Peyer's patch (tissue), 4 donors: ENCODE measurements at places on chromosomes 16 and 17.

DNA sequence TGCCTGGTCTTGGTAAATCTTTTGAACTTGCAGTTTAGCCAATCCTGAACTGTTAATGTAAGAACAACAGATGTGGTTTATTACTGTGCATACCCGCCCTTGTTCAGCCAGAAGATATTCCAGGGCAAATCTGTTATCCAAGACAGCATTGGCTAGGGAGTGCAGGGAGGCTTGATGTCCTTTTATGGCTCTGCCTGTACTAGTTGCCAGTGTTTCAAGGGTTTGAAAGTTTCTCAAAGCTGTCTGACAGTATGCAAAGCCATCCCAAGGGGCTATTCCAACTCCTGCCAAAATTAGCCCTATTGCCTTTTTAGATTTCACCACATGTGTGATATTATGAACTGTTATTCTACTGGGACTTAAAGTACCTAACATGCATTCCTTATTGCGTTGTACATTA lies 30.1 kb downstream of the LCMT1 start:
- DNase-seq = no peak

GRCh38 chr16:63774302-63774701 lies 1347.6 kb downstream of the CDH11 start:
- no peak for DNase-seq

DNA sequence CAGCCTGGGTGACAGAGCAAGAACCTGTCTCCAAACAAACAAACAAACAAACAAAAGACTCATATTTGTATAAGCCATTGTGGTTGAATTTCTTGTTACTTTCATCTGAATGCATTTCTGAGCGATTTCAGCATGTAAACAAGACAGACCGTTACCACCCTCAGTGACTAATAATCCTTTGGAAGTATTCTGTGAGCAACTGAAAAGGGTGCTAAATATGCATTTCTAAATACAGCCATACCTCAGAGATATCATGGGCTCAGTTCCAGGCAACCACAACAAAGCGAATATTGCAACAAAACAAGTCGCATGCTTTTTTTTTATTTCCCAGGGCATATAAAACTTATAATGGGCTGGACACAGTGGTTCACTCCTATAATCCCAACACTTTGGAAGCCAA lies 109.0 kb downstream of the USP31 start:
- no peak for DNase-seq

DNA sequence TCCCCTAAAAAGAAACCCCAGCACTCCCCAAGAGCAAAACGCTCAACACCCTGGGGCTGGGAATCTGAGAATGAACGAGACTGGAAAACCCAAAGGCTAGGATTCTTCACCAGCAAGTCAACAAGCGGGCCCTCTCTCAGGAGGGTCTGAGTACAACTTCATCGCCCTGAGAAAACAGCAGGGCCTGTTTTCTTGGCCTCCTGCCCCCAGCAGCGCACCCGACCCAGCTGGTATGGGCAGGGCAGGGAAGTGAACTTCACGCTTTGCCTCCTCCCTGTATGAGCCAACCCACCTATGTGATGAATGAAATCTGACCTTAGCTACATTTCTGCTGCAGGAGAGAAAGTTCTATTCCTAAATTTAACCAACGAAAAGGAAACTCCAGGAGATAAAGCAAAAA lies 11.1 kb downstream of the NUDT16L1 start:
- no peak for DNase-seq

DNA sequence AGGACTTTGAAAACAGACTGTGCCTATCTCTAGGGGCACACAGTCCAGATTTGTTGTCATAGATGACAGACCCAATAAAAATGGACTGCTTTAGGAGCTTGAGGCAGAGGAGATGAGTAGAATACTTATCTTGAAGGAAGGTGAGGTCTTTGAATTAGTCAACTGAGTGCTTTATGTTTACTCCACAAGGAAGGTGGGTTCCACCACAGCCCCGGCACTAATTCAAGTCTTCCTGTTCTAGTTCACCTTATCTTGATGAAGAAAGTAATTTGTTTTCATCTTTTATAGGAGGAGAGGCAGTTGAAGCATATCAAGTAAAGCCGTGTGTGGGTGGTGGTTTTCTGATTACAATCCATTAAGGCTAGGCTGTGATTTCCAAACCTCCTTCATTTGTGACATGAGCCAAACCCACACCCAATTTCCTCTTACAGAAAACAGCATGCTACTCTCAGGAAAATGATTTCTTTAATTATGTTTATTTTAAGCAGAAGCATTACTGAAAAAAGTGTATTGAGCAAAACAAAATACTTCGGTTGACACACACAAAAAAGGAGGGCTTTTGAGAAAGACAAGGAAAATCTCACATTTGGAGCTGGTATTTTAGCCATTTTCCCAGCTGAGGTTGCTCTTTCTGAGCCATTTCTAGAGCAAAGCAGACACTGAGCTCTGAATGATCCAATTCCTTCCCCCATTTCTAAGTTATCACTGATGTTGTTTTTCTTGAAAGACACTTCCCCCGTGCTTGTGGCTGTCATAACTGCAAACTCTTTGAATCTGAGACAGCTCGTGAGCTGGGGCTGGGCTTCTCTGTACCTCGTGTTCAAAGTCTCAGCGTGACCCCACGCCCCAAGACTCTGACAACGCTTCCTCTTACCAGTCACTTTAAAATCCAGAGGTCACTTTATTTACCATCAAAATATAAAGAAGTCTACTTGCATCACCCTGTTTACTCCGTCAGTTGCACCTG lies 35.4 kb downstream of the CDRT15 start:
- DNase-seq = peak; percentile 82

DNA sequence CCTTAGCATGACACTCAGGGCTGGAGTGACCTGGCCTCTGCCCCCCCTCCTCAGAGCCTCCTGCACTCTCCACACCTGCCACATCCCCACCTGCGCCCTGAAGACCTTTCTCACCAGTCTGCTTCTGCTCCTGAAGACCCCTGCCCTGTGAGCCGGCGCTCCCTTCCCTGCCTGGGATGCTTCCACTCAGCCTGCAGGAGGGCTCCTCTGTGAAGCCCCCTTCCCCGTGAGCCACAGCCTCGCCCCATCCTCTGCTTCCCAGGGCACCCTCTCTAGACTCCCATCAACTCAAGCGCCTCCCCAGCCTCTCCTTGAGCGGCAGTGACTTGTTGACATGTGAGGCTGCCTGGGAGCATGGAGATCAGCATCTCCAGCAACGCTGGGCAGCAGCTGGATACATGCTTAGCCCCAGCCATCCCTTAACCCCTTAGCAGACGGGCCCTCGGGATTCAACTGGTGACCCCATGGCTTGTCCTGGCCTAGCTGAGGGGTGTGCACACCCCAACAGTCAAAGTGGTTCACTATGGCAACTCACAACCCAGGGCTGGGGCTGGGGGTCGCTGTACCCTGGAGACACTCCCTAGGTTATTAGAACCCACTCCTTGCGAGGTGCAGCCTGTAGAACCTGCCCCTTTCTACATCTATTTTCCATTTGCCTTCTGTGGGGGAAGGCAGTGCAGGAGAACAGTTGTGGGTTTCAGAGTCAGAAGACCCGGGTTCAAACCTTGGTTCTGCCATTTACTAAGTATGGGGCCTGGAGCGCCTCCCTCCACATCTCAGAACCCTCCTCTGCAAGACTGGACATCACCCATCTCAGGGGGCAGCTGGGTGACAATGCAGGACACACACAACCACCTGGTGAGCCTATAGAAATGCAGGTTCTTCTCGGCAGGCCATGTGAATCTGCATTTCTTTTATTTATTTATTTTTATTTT lies 21.5 kb downstream of the TMEM235 start:
- DNase-seq = no peak

DNA sequence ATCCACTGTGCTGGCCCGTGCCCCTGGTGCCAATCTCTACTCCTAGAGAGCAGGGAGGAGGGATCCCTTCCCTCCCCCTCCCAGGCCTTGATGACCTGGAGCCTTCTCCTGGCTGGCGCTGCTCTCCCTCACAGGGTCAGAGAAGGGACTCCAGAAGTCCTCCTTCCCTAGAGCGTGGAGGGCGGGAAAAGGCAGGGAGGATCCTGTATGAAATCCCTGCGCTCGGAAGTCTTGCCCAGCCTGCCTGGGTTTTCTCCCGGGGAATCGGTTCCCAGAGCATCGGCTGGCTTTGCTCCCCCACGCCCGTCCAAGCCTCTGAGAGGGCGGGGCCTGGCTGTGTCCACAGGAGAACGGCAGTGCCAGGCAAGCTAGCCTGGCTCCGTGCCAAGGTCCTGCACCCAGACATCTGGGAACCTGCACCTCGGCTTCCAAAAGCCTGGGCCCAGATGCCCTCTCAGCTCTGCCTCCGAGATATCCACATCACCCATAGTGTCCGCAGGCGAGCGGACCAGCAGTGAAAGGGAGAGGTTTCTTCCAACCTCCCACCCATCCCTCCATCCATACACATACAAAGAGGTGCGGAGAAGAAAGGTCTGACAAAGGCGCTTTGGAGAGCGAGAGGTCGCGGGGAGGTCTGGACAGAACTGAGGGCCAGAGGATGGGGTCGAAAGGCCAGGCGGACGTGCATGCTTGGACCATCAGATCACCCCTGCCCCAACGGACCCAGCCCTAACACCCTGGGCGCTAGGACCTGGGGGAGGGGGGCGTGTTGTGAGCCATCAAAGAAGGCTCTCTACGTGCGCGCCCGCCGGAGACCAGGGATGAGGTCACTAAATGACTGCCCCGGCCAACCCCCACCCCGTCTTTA lies 1.1 kb downstream of the MPP2 start:
- no peak for DNase-seq

DNA sequence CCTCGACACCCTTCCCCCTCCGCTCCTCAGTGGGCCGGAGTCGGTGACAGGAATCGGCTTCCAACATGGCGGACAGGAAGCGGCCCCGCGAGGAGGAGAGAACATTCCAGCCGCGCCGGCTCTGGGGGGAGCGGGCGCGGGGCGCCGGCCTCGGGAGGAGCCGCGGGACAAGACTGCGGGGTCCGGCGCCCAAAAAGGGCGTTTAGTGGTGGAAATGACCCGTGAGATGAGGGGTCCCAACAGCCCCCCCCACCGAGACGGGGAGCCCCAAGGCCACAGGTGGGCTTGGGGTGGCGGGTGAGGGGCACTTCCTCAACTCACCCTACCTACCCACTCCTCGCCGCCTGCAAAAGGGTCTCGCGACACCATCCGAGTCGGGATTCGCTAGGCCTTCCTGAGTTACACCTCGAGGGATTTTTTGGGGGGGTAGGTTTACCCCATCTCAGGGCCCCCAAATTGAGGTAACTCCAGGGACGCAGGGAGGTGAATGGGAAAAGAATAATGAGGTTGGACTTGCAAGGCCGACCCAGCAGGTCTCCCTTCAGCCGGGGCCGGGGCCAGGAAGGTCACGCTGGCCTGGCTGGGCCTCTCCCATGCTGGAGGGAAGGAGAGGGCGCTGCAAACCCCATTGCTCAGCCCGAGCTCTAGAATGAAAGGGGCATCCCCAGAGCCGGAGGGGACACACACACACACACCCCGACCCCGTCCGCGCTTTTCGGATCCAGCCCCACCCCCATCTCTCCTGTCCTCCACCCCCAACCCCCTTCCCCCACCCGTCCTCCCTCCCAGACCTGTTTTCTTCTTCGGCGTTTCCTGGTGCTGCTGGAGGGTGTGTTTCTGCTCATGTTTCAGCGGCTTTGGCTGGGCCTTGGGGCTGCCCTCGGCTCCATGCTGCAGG lies 707 bp downstream of the NUFIP2 start:
- peak; percentile 82 for DNase-seq

DNA sequence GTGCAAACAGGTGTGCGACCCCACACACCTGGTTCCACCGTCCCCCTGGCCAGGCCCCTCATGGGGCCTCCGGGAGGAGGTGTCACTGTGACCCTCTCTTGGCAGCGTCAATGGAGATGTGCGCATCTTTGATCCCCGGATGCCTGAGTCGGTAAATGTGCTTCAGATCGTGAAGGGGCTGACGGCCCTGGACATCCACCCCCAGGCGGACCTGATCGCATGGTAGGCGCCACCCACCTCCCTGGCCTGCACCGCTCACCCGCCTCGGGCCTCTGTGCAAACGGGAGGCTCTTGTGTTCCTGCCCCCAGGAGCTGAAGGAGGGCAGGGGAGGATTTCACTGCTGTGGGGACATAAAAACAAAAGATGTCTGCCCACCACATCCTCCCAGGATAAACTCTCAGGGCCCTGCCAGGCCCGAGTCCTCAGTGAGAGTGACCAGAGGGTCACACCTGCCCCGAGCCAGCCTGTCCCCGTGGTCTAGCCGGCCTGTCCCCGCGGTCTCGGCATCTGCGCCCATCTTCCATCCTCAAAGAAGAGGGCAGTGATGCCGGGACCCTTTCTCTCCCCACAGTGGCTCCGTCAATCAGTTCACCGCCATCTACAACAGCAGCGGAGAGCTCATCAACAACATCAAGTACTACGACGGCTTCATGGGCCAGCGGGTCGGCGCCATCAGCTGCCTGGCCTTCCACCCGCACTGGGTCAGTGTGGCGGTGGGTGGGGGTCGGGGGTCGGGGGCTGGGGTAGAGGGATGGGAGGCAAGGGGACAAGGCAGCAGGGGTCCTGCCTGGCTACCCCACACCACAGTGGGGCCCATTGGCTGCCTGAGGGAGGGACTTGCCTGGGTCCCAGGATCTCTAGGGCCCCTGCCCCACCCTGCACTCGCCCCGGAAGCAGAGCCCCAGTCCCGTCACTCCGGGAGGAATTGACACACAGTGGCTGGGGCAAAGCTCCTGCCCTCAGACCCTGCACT lies 29.0 kb upstream of the CHMP6 start:
- no peak for DNase-seq

GRCh38 chr17:9755083-9755482 lies 36.3 kb downstream of the DHRS7C start:
- no peak for DNase-seq

- peak; percentile 74 for DNase-seq
Measured at GRCh38 chr17:75689441-75689873, 22.3 kb downstream of the SAP30BP start.

GRCh38 chr17:79664930-79665737 lies 54.3 kb upstream of the RBFOX3 start:
- no peak for DNase-seq

DNA sequence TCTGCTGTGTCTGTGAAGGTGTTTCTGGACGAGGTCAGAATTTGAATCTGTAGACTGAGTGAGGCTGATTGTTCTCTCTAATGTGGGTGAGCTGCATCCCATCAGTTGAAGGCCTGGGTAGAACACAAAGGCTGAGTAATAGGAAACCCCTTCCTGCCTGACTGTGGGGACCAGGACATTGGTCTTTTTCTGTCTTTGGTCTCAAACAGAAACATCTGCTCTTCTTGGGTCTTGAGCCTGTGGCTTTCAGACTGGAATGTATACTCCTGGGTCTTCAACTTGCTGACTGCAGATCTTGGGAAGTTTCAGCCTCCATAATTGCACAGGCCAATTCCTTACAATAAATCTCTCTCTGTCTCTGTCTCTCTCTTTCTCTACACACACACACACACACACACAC lies 19.6 kb upstream of the LRRC75A start:
- DNase-seq = no peak

DNA sequence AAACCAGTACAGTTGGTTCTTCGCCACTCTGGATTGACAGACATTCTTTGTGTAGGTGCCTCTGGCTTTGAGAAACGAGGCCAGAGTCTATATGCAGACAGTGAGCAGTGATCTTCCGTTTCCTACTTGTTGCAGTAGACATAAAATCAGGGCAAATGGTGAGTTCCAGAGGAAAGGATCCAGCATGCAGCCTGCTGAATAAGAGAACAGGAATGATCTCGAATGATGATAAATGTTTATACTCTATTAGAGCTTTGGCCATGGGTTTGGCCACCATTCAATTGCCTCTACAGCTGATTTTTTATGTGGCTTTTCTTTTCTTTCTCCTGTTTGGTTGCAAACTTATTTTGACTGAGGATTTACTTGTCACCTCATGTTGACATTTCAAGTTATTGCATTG lies 286.7 kb downstream of the IRX3 start:
- no peak for DNase-seq
